ENCODE measurements at places on chromosomes 2 and 18. TPM values are rescaled to one million over a fixed set of nuclear protein-coding genes. Genes with fewer than 3 reads are reported as not detected.

The PSMD1 gene
- total RNA-seq: 42.8 TPM

The OTX1 gene
- total RNA-seq: not detected

The DNAH7 gene
- not detected for total RNA-seq

The PRADC1 gene
- 4.7 TPM for total RNA-seq

The ASPRV1 gene
- 1.7 TPM for total RNA-seq

The SYT4 gene
- total RNA-seq: 0.47 TPM

The MROH2A gene
- total RNA-seq: not detected

GRCh38 chr2:18198677-18199076 is 320.2 kb downstream of the KCNS3 start:
- no peak for DNase-seq

DNA sequence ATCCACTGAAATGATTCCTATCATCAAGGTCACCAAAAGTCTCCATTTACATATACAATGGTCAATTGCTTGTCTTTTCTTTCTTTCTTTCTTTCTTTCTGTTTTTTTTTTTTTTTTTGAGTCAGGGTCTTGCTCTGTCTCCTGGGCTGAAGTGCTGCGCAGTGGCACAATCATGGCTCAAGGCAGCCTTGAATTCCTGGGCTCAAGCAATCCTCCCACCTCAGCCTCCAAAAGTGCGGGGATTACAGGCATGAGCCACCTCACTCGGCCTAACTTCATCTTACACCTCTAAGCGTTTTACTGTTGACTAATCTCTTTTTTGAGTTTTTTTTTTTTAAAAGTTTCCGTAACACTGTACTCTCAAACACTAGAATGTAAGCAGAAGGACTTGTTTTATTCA is 867 bp downstream of the SF3B6 start:
- no peak for DNase-seq

GRCh38 chr2:3403587-3404334 is 24.3 kb downstream of the TRAPPC12 start:
- DNase-seq: no peak

DNA sequence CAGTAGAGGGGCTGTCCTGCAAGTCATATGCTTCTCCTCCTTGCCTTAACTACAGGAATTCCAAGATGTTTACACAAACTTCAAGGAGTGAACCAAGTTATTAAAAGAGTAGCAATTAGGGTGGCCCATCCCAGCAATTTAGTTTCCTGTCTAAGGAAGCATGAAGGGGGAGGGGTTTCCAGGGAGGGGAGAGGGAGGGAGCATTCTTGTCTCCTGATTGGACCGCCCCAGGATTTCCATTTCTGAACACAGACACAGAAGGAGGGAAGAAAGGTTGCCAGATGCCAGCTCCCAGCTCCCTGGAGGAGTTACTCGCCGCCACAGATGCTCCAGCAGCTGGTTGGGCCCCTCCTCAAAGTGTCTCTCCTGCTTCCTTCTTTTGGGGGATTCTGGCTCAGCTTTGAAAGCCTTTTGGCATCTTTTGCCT is 107.6 kb downstream of the TRIB2 start:
- no peak for DNase-seq

- DNase-seq: no peak
These were observed 30.6 kb upstream of the EPC2 start for GRCh38 chr2:148614014-148614321.

GRCh38 chr18:2050702-2051201 is 520.6 kb downstream of the METTL4 start:
- DNase-seq: no peak

DNA sequence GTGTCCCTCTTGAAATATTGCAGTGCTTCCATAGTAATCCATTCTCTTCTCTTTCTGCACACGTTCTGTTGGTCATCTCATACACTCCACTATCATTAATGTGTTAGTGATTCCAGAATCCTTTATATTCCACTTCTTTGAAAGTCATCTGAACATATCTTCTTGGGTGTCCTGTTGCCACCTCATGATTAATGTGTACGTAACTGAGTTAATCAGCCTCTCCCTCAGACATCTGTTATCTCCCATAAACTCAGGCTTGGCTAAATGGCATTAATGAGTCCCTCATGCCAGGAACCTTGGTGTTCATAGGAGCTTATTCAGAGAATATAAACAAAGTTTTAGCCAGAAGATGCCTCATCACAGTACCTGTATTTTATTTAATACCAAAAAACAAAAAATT is 126.4 kb downstream of the NCOA1 start:
- no peak for DNase-seq

GRCh38 chr2:79612999-79613398 is 100.1 kb downstream of the CTNNA2 start:
- DNase-seq: no peak

DNA sequence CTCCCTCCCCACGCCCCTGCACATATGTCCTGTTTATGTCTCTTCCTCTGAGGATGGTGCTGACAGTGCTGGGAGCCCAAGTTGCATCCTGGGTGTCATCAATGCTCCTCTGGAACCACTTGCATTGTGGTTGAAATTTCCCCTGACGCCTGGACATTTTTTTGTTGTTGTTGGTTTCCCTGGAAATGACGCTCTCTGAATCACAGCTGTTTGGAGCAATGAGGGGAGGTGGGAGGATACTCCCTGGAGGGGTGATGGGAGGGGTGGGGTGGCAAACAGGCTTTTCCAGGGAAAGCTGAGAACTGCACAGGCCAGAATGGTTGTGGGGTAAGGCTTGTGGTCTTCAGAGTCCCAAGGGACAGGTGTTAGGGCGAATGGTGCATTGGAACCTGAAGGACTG is 29.6 kb downstream of the CELF4 start:
- no peak for DNase-seq

DNA sequence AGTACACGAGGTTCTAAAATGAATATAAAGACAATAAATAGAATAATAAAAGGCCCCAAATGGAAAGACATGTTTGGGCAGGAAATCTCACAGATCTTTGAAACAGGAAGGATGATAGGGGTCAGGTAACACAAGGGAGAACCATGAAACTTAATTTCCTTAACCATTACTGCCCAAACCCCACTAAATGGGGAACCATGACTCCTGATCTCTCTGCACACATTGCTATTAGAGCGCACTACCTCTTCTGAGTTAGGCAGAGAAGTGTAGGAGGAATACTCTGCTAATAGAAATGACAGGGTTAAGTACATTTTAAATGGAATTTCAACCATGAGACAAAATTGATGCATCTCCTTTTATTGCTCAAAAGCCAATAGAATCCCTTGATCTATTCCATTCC is 213.7 kb upstream of the SETBP1 start:
- no peak for DNase-seq

GRCh38 chr2:20177556-20178248 is 47.2 kb downstream of the SDC1 start:
- DNase-seq: no peak

- no peak for DNase-seq
These were observed 19.9 kb upstream of the BCL2L11 start for GRCh38 chr2:111100765-111101162.

DNA sequence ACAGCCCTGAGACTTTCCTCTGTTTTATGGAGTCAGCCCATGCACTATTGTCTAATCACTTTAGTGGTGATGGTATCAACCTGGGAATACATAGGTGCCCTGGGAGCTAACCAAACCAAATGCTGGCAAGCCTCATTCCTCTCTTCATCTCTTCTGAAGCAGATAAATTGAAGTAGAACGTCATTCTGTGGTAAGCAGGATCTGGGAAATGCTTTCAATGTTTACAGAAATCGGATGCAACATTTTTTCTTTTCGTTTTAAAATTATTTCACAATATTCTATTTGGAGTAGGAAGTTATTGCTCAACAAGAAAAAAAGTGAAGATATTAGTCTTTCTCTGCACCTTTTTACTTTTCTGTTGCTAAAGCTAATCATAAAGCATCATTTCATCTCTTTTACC is 114.2 kb downstream of the RBMS1 start:
- DNase-seq: no peak

All from T-helper 17 cell (primary cell).